ENCODE measurements at places on chromosomes 2 and 18.

- H3K27ac ChIP-seq: no peak overlapping the region
- no peaks in the 10 kb centered on the region for H3K36me3 ChIP-seq
- H3K4me1 ChIP-seq: peaks cover 9% of the 10 kb centered on the region
- H3K27me3 ChIP-seq: no peaks in the 10 kb centered on the region
- no peak overlapping the region for H3K4me3 ChIP-seq
- DNase-seq: no peak
These were observed 208.5 kb upstream of the ACVR2A start for GRCh38 chr2:147636238-147636882.

DNA sequence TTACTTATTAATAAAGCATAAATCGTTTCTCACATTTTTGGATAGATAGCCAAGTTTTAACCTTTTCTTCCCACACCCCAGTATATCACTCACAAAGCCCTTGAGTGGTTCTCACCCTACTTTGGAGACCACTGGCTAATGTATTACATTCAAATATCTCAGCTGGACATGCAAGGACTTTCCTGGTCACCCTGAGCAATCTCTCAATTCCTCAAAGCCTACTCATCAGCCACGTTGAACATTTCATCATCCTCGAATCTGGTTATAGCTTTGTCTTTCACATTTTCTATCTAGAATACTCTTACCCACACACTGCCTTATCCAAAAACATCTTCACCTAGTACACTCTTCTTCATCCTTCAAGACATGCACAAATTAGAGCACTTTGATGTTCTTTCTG is 71.1 kb upstream of the MAPRE2 start:
- no peak overlapping the region for H3K4me3 ChIP-seq
- no peaks in the 10 kb centered on the region for H3K36me3 ChIP-seq
- no peaks in the 10 kb centered on the region for H3K4me1 ChIP-seq

DNA sequence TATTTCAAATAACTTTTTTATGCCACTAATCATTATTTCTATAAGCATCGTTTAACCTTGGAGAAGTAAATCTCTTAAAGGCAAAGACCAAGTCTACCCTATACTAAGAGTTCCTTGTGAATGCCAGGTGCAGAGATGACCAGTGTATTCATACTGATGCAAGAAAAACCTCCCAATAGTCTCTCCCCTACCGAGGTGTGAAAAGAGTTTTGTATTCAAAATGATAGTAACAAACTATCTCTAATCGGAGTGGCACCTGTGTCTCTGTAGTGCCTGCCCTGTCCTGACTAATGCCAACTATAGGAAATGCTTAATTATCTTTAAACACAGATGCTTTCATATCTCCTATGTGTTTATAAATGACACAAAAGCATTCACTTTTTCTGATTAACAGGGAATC is 798.5 kb downstream of the TRIB2 start:
- no peak for DNase-seq
- H3K27me3 ChIP-seq: no peaks in the 10 kb centered on the region
- no peak overlapping the region for H3K27ac ChIP-seq
- H3K4me1 ChIP-seq: no peaks in the 10 kb centered on the region
- H3K36me3 ChIP-seq: no peaks in the 10 kb centered on the region

DNA sequence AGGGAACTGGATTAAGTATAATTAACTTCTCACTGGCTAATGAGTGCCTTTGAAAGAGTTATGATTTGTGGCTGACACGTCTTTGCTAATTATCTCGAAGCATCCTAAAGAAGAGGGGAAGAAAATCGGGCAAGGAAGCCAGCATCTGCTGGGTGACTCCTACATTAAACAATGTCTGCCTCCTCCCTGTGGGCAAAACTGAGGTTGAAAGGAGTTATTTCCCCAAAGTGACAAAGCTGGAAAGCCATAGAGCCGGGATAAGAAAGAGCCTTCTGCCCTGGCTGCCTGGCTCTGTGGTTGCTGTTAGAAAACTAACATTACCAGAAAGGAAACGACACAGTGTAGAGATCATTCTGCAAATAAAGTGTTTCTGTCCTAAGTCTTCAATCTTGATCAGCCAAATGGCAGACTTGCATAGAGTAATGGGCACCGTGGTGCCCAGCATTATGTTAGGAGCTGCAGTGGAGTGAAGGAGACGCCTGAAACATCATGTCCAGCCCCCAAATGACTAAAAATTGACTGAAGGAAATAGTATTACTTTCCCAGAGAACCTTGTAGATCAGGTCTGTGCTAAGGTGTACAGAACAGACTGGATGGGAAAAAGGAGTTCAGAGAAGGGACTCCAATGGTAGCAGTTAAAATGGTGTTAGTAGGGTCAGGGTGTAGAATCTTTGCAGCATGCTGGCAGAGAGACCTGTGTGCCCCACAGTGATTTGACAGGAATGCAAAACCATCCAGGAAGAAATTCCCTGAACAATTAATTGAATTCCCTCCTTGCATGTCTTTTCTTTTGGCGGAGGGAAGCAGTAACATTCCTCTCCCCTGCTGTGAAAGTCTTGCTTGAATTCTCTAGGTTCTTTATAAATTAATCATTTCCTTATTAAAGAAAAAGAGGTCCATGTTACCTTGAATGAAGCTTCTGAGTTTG is 44.4 kb downstream of the ALPK2 start:
- H3K27me3 ChIP-seq: no peaks in the 10 kb centered on the region
- H3K4me3 ChIP-seq: no peak overlapping the region
- no peak for DNase-seq
- no peaks in the 10 kb centered on the region for H3K4me1 ChIP-seq
- H3K27ac ChIP-seq: no peak overlapping the region
- no peaks in the 10 kb centered on the region for H3K36me3 ChIP-seq

DNA sequence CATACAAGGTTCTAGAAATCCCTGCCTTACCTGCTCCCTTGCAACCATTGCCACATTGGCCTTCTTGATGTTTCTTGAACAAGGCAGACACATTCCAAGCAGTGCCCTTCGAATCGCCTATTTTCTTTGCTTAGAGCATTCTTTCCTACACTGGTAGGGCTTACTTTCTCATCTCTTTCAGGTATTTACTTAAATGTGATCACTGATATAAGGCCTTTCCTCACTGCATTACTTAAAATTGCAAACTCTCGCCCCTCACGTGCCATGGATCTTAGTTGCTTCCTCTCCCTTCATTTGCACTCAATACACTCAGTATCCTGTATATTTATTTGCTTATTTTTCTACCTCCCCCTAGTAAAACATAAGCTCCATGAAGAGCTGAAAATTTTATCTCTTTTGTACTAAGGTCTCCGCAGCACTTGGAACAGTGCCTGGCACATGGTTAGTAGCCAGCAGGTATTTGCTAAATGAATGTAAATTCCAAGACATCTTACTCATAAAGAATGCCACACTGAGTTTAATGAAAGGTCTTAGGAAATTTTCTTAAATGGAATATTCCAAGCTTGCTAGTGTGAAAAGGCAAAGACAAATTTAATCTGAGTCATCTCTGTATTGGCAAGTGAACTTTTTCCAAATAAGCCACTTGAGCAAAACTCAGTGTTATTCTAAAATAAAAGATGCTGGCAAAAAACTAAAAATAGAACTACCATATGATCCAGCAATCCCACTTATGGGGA is 42.4 kb upstream of the FIGN start:
- H3K4me1 ChIP-seq: no peaks in the 10 kb centered on the region
- no peak overlapping the region for H3K27ac ChIP-seq
- no peak overlapping the region for H3K4me3 ChIP-seq
- H3K36me3 ChIP-seq: no peaks in the 10 kb centered on the region
- DNase-seq: no peak

GRCh38 chr2:46535360-46535759 is 56.0 kb downstream of the TMEM247 start:
- H3K4me3 ChIP-seq: peak overlapping the region; percentile 9
- peaks cover 51% of the 10 kb centered on the region for H3K4me1 ChIP-seq

DNA sequence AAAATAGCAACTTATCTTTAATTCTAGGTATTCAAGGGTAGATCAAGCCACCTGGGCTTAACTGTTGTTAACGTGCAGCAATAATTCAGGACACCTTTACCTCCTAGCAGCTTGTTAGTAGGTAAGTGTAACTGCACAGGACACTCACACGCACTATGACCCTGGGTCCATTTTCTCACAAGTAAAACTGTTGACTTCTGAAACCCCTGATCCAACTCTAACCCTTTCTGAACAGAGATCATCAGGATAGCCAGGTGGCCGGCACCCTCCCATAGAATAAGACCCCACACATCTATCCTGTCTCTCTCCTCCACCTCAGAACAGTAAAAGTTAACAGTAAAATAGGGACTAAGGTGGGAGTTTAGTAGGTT is 610 bp downstream of the SPC25 start:
- peaks cover 10% of the 10 kb centered on the region for H3K4me1 ChIP-seq
- peak overlapping the region; percentile 67 for H3K27ac ChIP-seq
- DNase-seq: no peak
- peak overlapping the region; percentile 58 for H3K4me3 ChIP-seq
- no peaks in the 10 kb centered on the region for H3K27me3 ChIP-seq

- H3K27me3 ChIP-seq: no peaks in the 10 kb centered on the region
- no peak for DNase-seq
- H3K4me1 ChIP-seq: no peaks in the 10 kb centered on the region
- no peak overlapping the region for H3K4me3 ChIP-seq
These were observed 25.3 kb downstream of the MYO1B start for GRCh38 chr2:191270306-191271161.

- no peak for DNase-seq
- no peak overlapping the region for H3K27ac ChIP-seq
- H3K27me3 ChIP-seq: no peaks in the 10 kb centered on the region
- H3K4me1 ChIP-seq: no peaks in the 10 kb centered on the region
- H3K4me3 ChIP-seq: no peak overlapping the region
These were observed 13.5 kb downstream of the ELAC1 start for GRCh38 chr18:50981381-50981780.

DNA sequence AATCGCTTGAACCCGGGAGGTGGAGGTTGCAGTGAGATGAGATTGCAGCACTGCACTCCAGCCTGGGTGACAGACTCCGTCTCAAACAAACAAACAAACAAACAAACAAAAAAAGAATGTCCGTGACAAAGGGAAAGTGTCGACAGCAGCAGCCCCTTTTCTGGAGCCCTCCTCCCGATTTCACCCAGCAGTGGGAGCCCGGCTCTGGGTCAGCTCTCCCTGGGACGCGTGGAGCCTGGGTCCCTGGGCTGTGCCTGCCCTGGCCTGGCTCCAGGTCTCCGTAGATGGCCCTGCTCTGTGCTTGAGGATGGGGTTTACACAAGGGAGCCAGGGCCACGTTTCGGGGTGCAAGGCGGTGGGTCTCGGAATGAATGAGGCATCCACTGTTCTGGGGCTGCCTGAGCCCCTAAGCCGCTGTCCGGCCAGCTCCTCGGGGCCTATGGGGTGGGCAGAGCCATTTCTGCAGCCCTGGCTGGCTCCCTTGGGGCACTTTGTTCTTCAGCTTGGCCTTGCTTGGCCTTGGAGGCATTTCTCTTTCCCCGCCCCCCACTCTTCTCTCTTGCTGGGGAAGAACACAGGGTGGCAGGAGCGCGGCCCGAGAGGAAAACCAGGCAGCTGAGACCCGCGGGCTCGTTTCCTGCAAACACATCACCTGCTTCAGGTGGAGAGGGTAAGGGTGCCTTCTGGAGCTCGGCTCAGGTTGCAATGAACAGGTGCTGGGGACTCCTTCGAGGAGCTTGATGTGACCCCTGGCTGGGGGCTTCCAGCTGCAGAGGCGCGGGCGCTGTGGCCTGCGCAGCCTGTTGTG is 29.1 kb downstream of the RTP5 start:
- no peak overlapping the region for H3K27ac ChIP-seq
- DNase-seq: no peak
- H3K36me3 ChIP-seq: no peaks in the 10 kb centered on the region

DNA sequence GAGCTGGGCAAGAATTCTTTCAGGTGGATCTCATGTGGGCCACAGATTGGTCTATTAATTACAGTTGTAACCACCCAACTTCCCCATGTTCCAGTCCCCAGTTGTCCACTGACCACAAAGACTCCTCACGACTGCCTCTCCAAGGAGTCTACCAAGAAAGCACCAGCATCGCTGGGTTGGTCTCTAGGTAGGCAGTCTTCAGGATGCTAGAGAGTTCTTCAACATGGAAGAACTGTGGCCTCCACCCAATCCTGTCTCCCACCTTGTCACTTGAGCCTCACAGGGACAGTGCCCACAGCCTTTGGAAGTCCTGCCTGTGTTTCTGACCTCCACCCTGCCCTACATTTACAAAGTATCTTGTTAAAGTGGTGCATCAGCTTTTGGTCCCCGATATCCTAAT is 184.7 kb upstream of the FN1 start:
- no peaks in the 10 kb centered on the region for H3K36me3 ChIP-seq
- no peak for DNase-seq
- peak overlapping the region; percentile 61 for H3K27ac ChIP-seq
- H3K4me1 ChIP-seq: no peaks in the 10 kb centered on the region
- H3K27me3 ChIP-seq: no peaks in the 10 kb centered on the region

GRCh38 chr2:2331881-2332280 is 806 bp upstream of the MYT1L start:
- no peaks in the 10 kb centered on the region for H3K4me1 ChIP-seq
- H3K27me3 ChIP-seq: no peaks in the 10 kb centered on the region
- no peaks in the 10 kb centered on the region for H3K36me3 ChIP-seq
- no peak overlapping the region for H3K27ac ChIP-seq
- no peak overlapping the region for H3K4me3 ChIP-seq
- DNase-seq: no peak

DNA sequence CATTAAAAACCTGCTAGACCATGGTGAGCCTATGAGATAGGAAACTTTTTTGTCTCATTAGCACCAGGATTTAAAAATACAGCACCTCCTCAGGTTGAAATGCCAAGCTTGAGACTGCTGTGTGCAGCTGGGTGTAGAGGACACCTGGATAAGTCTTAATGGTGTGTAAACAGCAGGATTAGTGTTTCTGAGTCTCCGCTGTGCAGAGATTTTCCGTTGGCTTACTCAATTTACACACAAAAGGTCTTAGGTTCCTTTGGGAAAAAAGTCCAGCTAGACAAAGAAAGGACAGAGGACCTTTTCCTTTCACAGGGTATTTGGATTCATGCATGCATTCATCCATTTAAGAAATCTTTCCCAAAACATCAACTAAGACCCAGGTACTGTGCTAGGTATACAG is 168.1 kb downstream of the NRXN1 start:
- no peak overlapping the region for H3K27ac ChIP-seq
- no peaks in the 10 kb centered on the region for H3K36me3 ChIP-seq
- H3K4me3 ChIP-seq: no peak overlapping the region
- H3K4me1 ChIP-seq: no peaks in the 10 kb centered on the region

DNA sequence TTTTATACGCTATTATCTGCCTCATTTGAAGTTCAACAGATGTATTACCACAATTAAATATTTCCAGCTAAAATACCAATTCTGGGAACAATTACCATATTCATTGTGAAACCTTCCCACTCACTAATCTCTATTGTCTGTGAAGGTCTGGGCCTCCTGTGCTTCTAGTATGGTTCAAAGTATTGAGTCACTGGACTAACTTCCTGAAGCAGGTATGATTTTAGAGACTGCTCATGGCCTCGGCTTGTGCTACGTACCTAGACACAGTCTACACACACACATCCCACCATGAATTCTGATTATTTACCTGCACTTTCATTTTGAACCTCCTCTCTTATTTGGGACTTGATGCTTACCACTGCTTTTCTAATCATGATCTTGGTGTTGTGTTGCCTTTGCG is 180.7 kb upstream of the EPHA4 start:
- no peak for DNase-seq
- H3K27me3 ChIP-seq: no peaks in the 10 kb centered on the region
- H3K27ac ChIP-seq: no peak overlapping the region

GRCh38 chr18:75694292-75694691 is 266.8 kb upstream of the SMIM21 start:
- H3K27ac ChIP-seq: no peak overlapping the region
- H3K27me3 ChIP-seq: no peaks in the 10 kb centered on the region
- H3K4me3 ChIP-seq: no peak overlapping the region
- no peak for DNase-seq
- no peaks in the 10 kb centered on the region for H3K36me3 ChIP-seq

Data from CD8-positive, alpha-beta memory T cell (primary cell).